ENCODE measurements at places on chromosomes 16 and 17.

- H3K27ac ChIP-seq = no peak overlapping the region
- H3K36me3 ChIP-seq = no peaks in the 10 kb centered on the region
- no peaks in the 10 kb centered on the region for H3K27me3 ChIP-seq
- no peak overlapping the region for H3K4me3 ChIP-seq
Measured at GRCh38 chr17:56350592-56350991, 197.3 kb downstream of the ANKFN1 start.

GRCh38 chr17:14448818-14449217, 147.9 kb downstream of the HS3ST3B1 start:
- no peaks in the 10 kb centered on the region for H3K27me3 ChIP-seq
- no peak for DNase-seq
- no peaks in the 10 kb centered on the region for H3K4me1 ChIP-seq
- H3K36me3 ChIP-seq = no peaks in the 10 kb centered on the region
- no peak overlapping the region for H3K4me3 ChIP-seq
- no peak overlapping the region for H3K27ac ChIP-seq

- no peaks in the 10 kb centered on the region for H3K27me3 ChIP-seq
- H3K4me3 ChIP-seq = no peak overlapping the region
- no peaks in the 10 kb centered on the region for H3K36me3 ChIP-seq
- H3K4me1 ChIP-seq = no peaks in the 10 kb centered on the region
- DNase-seq = no peak
Measured at GRCh38 chr16:79463841-79464240, 136.7 kb downstream of the MAF start.

- H3K4me1 ChIP-seq = no peaks in the 10 kb centered on the region
- H3K4me3 ChIP-seq = no peak overlapping the region
- DNase-seq = no peak
- H3K27me3 ChIP-seq = no peaks in the 10 kb centered on the region
Measured at GRCh38 chr16:1731603-1732002, 25.6 kb downstream of the MAPK8IP3 start.

GRCh38 chr16:86532526-86532815, 22.1 kb downstream of the FOXF1 start:
- no peak for DNase-seq
- H3K4me1 ChIP-seq = peaks cover 5% of the 10 kb centered on the region
- no peak overlapping the region for H3K4me3 ChIP-seq
- no peaks in the 10 kb centered on the region for H3K27me3 ChIP-seq
- H3K36me3 ChIP-seq = no peaks in the 10 kb centered on the region

DNA sequence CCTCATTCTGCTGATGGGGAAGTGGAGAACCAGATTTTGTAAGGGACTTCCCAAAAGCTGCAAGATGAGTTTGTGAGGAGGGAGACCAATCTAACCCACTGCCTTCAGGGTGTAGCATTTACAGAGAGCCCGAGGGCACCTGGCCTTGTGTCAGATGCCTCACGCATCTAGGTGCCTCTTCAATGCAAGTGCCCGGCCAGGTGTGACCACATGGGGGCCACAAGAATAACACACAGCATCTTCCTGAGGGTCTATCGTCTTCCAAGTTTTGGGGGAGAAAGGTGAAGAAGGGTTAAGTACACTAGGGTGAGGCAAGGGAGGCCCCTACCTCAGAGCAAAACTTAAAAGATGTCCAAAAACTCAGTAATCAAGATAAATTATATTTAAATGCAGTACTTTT, 401.7 kb upstream of the CDH5 start:
- no peaks in the 10 kb centered on the region for H3K27me3 ChIP-seq
- H3K36me3 ChIP-seq = no peaks in the 10 kb centered on the region
- H3K27ac ChIP-seq = no peak overlapping the region

DNA sequence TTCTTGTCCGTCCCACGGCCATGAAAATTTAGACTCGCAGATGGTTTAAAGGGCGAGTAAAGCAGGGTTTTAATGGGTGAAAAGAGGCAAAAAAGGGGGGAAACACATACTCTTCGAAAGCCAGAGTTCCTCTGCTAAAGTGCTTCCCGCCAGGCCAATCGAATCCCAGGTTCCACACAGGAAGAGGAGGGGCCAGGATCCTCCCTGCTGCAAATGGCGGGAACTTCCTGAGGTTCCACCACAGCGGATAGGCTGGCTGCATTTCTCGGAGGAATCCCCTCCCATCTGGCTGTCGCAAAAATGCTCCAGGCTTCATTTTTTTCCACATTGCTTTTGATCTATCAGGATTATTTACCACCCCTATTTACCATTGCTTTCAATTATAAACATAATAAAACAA, 670.1 kb upstream of the CA10 start:
- H3K36me3 ChIP-seq = no peaks in the 10 kb centered on the region
- H3K27ac ChIP-seq = no peak overlapping the region
- H3K27me3 ChIP-seq = no peaks in the 10 kb centered on the region
- H3K4me3 ChIP-seq = no peak overlapping the region
- H3K4me1 ChIP-seq = no peaks in the 10 kb centered on the region
- DNase-seq = no peak

GRCh38 chr17:62668091-62668804, 40.8 kb downstream of the MRC2 start:
- H3K4me1 ChIP-seq = no peaks in the 10 kb centered on the region
- no peak overlapping the region for H3K4me3 ChIP-seq
- no peak for DNase-seq
- H3K27me3 ChIP-seq = no peaks in the 10 kb centered on the region
- no peaks in the 10 kb centered on the region for H3K36me3 ChIP-seq
